ENCODE measurements at places on chromosomes 12 and 14. TPM values are rescaled to one million over a fixed set of nuclear protein-coding genes. Genes with fewer than 3 reads are reported as not detected.

DNA sequence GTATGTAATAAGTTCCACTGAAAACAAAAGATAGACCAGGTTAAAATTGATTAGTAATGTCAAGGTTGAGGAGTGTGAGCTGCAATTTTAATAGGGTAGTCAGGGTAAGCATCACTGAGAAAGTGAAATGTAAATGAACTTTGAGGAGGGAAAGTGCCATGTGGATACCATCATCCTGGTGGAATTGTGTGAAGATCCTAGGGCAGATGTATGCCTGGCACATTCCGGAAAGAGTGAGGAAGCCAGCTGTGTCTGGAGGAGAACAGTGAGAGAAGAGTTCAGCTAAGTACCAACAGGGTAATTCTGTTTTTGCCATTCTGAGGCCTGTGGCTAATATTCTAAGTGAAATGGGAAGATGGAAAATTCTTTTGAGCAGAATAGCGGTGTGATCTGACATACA lies 2.9 kb upstream of the CLEC2A start:
- DNase-seq, result no peak
- no peaks in the 10 kb centered on the region for H3K36me3 ChIP-seq
- H3K27ac ChIP-seq, result no peak overlapping the region
- no peak overlapping the region for H3K4me3 ChIP-seq

DNA sequence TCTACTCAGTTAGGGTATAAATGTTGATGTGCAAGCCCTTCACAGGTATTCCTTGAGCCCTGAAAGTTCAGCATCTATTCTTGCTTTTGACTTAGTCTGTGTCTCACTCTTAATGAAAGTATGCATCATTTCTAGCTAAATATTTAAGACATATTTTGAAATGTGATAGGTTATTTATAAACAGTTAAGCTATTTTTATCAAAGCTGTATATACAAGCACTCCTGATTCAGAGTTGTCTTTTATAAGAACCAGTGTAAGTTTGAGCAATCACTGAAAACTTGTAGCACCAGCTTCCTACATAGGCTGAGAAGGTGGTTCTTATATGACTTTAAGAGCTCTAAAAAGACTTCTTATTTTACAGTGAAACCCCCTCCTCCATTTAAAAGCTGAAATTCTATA lies 98.6 kb downstream of the MYF5 start:
- no peaks in the 10 kb centered on the region for H3K4me1 ChIP-seq
- H3K27me3 ChIP-seq, result no peaks in the 10 kb centered on the region
- H3K36me3 ChIP-seq, result no peaks in the 10 kb centered on the region

DNA sequence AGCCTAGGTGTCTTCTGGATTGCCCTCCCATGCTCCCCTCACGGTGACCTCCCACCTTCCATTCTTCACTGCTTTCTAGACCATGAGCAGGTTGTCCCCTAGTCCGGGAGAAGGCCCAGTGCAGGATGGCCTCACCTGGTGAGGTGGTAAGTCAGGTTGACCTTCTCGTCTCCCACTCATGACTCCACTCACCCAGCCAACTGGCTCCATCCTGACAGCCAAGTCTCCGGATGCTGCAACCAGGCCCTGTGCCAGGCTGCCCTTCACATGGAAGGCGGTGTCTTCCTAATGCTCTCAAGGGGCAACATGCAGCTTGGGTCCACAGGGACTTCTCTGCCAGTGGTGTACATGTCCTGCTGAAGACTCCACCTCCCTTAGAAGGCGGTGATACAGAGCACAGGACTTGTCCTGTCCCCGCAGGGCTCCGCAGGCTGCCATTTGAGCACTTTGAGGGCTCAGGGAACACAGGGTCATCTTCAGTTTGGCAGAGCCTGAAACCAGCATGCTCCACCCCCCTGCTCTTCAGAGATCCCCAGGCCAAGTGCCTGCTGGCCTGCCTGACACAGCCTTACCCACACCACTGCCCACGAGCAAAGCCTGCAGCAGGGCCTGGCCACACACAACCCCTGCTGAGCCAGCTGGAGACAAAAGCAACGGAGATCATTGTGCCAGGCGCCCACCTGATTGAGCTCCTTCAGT lies 25.4 kb downstream of the BATF start:
- no peaks in the 10 kb centered on the region for H3K36me3 ChIP-seq
- DNase-seq, result no peak
- H3K27me3 ChIP-seq, result peaks cover 4% of the 10 kb centered on the region
- no peaks in the 10 kb centered on the region for H3K4me1 ChIP-seq
- no peak overlapping the region for H3K27ac ChIP-seq
- H3K4me3 ChIP-seq, result no peak overlapping the region

DNA sequence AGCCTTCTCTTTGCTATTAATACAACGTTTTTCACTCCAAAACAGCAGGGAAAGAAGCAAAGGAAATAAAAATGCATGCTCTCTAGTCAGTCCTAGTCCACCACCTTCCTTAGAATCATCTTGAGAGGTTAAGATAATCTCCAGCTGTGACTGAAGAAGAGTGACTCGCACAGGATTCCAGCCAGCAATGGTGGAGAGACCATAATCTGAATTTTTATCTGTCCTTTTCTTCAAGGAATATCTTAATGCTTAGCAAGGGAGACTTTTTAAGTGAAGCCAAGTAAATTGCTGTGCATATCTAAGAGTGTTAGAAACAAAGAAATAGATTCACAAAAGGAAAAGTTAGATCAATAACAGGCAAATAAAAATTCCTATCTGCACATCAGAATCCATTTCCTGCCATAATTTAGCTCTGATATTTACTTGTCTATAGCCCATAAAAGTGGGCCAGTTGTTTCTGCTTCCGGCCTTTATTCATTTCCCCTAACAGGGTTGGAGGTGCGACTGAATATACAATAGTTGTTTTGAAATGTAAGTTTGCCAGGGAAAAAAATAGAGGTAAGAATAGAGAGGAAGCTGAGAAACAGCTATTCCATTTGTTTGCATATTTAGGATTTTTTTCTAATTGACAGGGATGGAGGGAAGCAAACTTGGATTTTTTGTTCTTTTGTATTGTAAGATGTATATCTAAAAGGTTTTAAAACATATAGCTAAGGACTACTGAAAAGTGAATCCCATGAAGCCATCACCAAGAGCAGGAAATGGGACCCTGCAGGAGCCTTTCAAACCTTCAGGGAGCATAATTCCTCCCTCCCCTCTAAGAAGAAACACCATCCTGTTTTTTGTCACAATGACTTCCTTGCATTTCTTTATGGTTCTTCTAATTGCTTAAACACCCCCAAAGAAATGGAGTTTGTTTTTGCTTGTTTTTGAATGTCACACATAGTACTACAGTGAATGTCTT lies 154.0 kb downstream of the ITPR2 start:
- H3K4me3 ChIP-seq, result no peak overlapping the region
- no peaks in the 10 kb centered on the region for H3K36me3 ChIP-seq
- DNase-seq, result no peak
- H3K4me1 ChIP-seq, result no peaks in the 10 kb centered on the region
- H3K27me3 ChIP-seq, result no peaks in the 10 kb centered on the region

DNA sequence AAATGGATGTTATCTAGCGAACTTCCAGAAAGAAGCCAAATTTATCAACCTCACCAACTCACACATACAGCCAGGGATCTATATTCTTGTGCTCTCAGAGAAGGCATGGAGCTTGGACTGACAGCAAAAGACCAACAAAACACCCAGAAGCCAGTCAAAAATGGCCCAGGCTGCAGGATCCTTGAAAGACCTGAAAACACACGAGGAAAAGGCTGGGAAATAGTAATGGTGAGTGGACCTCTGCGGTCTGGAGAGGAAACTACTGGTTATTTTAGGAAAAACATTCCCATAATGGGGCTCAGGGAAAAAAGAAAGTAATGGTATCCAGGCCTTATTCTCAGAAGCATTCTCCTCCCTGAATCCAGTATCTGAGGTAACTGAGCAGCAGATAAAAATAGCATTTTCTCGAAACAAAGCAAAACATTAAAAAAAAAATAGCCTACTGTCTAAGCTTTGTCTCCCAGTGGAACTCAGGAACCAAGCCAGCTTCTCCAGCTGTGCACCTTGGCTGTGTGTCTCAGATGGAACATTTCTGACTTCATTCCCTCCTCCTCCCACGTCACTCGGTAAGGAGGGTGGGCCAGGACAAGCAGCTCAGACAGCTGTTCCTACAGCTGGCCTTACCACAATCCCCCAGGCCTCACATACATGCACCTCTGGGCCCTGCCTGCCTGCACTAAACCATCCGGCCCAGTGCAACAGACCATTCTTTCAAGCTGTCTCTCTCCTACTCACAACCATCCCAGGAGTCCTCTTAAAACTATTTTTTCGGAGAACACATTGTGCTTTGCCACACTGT lies 249.9 kb downstream of the DAD1 start:
- peaks cover 3% of the 10 kb centered on the region for H3K4me1 ChIP-seq
- no peaks in the 10 kb centered on the region for H3K36me3 ChIP-seq
- peak overlapping the region; percentile 75 for H3K27ac ChIP-seq
- no peak overlapping the region for H3K4me3 ChIP-seq
- peak; percentile 62 for DNase-seq

Gene TCHP
- 12.6 TPM for total RNA-seq

DNA sequence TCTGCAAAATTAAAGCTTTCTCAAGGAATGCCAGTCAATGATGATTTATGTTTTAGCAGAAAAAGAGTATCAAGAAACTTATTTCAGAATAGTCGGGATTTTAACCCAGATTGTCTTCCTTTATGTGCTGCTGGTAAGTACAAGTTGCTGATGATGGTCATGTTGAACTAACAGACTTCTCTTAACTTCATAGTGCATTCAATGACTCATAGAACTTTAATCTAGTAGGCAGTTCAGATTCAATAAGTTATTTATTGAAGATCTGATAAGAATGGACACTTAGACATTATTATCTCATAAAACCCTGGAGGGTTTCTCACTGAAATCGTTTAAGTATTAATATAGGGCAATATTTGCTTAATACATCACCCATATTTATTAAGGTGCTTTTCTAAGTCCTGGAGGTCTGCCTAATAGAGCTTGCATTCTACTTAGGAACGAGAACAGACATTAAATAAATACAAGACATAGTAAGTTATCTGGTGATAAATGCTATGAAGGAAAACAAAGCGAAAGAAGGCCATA lies 33.8 kb downstream of the TOGARAM1 start:
- H3K4me3 ChIP-seq, result no peak overlapping the region
- H3K4me1 ChIP-seq, result peaks cover under 1% of the 10 kb centered on the region
- H3K27me3 ChIP-seq, result no peaks in the 10 kb centered on the region
- H3K27ac ChIP-seq, result no peak overlapping the region
- DNase-seq, result no peak

- peak overlapping the region; percentile 12 for H3K4me3 ChIP-seq
- H3K4me1 ChIP-seq, result peaks cover 55% of the 10 kb centered on the region
- peaks cover 8% of the 10 kb centered on the region for H3K36me3 ChIP-seq
- peaks cover 21% of the 10 kb centered on the region for H3K27me3 ChIP-seq
- no peak overlapping the region for H3K27ac ChIP-seq
- no peak for DNase-seq
These were observed 643 bp upstream of the TAMALIN start for GRCh38 chr12:52005903-52006703.

Gene ZFHX2
- total RNA-seq, result 1.8 TPM

Gene GPR135
- total RNA-seq, result 5.7 TPM

DNA sequence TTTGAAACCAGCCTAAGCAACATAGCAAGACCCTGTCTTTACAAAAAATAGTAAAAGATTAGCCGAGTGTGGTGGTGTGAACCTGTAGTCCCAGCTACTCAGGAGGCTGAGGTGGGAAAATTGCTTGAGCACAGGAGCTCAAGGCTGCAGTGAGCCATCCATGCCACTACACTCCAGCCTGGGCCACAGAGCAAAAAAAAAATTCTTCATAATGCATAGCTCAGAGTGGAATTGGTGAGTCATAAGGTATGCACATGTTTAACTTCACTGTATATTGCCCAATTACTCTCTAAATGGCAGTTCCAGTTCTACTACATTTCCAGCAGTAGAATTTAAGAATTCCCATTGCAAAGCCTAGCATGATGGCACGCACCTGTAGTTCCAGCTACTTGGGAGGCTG lies 26.8 kb upstream of the CLIP1 start:
- H3K27me3 ChIP-seq, result no peaks in the 10 kb centered on the region
- H3K4me3 ChIP-seq, result no peak overlapping the region
- no peak for DNase-seq
- H3K4me1 ChIP-seq, result no peaks in the 10 kb centered on the region

Gene WIF1
- 23.9 TPM for total RNA-seq

DNA sequence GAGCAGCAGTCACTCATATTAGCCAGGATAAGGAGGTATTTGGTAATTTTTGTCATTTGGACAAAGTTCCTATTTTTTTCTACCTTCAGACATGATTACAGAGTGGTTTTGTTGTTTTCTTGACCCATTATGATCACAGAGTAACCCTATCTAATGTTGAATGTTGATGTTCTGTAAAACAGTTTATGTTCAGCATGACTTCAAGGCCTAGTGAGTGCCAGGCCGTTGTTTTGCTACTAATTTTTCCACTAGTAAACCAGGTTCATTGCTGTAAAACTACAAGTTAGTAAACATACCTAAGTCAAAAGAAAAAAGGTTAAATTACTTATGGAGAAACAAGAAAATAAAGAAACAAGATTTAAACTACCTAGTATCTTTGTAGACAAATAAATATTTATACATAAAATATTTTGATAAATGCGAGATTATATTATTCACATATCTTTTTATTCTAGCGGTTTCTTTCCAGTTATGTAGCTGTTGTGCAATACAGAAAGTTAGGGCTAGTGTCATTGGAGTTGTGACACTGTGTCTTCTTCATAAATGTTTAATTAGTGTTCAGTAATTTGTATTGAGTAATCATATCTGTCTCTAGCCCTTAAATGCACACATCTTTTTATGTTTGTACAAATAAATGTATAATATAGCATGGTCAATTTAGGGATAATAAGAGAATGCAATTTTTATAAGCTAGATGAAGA lies 16.5 kb downstream of the ETNK1 start:
- H3K27ac ChIP-seq, result no peak overlapping the region
- no peak overlapping the region for H3K4me3 ChIP-seq
- no peak for DNase-seq
- H3K27me3 ChIP-seq, result no peaks in the 10 kb centered on the region
- no peaks in the 10 kb centered on the region for H3K4me1 ChIP-seq

DNA sequence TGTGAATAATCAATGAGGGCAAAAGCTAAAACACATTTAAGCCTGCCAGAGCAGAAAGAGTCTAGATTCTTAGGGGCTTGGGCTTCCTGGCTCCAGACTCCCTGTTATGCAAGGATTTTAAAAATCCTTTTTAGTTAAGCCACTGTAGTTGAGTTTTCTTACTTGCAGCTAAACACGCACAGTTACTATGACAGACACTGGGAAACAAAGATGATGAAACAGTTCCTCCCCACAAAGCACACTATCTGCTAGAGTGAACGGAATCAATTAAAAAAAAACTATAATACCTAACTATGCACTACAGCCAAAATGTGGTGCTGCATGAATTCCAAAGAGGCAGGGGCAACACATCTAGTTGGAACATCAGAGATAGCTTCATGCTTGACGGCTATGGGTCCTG lies 28.2 kb downstream of the RPS6KA5 start:
- H3K4me3 ChIP-seq, result no peak overlapping the region
- DNase-seq, result no peak
- no peaks in the 10 kb centered on the region for H3K36me3 ChIP-seq
- H3K27me3 ChIP-seq, result no peaks in the 10 kb centered on the region
- no peaks in the 10 kb centered on the region for H3K4me1 ChIP-seq

Gene DCN
- total RNA-seq, result 1,076 TPM
